ENCODE measurements at places on chromosomes 1 and 21.
A peak's percentile ranks its signal among the peaks of the same experiment; 100 is the strongest.

GRCh38 chr1:174352117-174352516 is 95.6 kb upstream of the GPR52 start:
- DNase-seq: no peak

DNA sequence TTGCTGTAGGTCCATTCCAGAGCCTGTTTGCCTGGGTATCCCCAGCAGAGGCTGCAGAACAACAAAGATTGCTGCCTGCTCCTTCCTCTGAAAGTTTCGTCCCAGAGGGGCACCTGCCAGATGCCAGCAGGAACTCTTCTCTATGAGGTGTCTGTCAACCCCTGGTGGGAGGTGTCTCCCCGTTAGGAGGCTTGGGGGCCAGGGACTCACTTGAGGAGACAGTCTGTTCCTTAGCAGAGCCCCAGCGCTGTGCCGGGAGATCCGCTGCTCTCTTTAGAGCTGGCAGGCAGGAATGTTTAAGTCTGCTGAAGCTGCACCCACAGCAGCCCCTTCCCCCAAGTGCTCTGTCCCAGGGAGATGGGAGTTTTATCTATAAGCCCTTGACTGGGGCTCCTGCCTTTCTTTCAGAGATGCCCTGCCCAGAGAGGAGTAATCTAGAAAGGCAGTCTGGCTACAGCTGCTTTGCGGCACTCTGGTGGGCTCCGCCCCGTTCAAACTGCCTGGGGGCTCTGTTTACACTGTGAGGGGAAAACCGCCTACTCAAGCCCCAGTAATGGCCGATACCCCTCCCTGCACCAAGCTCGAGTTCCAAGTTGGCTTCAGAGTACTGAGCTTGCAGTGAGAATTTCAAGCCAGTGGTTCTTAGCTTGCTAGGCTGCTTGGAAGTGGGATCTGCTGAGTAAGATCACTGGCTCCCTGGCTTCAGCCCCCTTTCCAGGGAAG is 8.7 kb upstream of the SLC25A24 start:
- peak; percentile 33 for DNase-seq

GRCh38 chr1:175503538-175503937 is 239.9 kb downstream of the TNR start:
- DNase-seq: no peak

GRCh38 chr1:232667778-232668165 is 37.8 kb upstream of the SIPA1L2 start:
- peak; percentile 57 for DNase-seq

- no peak for DNase-seq
These were observed 17.2 kb downstream of the JAK1 start for GRCh38 chr1:64948905-64949833.

- peak; percentile 38 for DNase-seq
These were observed 80.2 kb downstream of the NTMT2 start for GRCh38 chr1:170225781-170226530.

DNA sequence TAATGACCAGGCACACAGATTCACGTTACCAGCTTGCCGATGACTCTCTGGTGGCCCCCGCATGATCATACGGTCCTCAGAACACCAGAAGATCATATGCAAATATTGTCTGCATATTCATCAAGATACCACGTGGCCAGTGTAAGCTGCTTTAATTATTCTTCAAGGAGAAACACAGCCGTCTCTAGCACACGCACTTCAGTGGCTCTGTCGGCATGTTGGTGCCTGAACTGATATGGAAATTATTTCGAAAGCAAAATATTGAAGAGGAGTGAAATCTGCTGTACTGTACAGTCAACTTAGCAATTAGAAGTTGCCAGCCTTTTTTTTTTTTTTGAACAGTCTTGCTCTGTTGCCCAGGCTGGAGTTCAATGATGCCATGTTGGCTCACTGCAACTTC is 5.9 kb upstream of the KIF26B start:
- DNase-seq: no peak

- no peak for DNase-seq
These were observed 38.6 kb upstream of the POFUT2 start for GRCh38 chr21:45326169-45326851.

GRCh38 chr1:175338387-175339135 is 146.0 kb upstream of the KIAA0040 start:
- no peak for DNase-seq

DNA sequence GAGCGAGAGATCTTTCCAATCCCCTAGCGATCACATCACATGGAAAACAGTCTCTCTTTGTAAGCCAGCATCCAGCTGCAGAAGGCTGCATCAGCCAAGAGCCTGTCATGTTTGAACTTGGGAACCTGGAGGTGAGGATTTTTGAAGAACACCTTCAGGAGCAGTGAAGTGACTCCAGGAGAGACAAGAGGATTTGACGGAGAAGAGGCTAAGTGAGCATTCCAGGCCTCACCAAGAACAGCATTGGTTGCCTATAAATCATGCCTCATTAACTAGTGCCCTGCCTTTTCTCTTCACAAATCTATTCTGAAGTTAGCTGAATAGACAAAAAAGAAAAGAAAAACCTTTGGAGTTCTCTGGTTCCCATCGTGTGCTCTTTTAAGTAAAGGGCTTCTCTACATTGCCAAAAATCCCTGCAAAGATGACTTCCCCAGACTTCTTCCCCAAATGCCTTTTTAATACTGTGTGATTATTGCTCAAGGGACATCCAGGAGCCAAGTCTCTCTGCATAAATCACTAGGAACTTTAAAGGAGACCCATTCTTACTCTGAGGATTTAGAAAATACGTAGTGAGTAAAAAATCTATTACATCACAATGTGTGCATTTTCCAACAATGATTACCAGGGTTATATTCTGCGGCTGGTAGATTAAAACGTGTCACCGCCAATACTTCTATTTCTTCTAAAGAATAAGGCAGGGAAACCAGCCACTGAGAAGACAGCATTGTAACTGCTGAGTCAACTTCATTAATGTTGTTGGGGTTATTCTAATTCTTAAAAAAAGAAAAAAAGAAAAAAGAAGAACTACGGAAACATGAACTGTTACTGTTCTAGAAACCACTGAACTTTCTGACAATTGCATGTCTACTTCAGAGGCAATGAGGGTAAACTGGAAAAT is 95.2 kb downstream of the KIF14 start:
- DNase-seq: peak; percentile 53

- peak; percentile 91 for DNase-seq
These were observed 56.1 kb downstream of the HIVEP3 start for GRCh38 chr1:41862384-41863221.

GRCh38 chr1:239868058-239868832 is 223.4 kb upstream of the FMN2 start:
- no peak for DNase-seq

- DNase-seq: no peak
These were observed 4.1 kb downstream of the EIF2D start for GRCh38 chr1:206608108-206608698.

DNA sequence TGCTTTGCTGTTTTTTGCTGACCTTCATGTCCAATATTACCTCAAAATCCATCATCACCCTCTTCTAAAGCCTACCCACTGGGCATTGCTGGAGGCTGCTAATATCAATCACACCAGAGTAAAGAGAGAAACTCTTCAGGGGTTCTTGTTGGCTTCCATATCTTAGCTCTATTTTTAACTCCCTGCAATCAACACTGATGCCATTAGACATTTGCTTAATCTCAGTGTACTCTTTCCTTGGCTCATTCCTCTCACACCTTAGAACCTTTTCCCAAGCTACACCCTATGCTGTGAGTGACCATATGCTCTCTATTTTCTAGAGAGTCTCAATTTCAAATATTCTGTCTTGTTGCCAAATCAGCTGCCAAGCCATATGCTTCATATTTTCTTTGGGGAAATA is 40.6 kb upstream of the RABGAP1L start:
- no peak for DNase-seq

DNA sequence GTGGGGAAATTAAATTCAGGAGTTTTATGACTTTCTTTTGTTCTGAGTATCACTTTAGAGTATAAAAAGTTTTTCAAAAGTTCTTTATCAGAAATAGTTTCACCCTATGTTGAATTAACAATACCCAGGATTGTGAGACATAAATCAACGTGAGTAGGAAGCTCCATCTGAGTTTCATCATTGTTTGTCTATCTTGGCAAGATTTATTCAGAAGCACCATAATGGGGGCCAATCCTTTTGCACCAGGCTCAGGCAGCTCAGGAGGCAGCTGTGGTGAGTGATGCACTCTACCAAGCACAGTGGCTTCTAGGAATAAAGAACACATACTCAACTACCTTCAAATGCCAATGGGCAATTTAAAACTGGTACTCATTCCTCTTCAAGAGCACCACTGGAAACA is 12.0 kb downstream of the CREG1 start:
- no peak for DNase-seq

DNA sequence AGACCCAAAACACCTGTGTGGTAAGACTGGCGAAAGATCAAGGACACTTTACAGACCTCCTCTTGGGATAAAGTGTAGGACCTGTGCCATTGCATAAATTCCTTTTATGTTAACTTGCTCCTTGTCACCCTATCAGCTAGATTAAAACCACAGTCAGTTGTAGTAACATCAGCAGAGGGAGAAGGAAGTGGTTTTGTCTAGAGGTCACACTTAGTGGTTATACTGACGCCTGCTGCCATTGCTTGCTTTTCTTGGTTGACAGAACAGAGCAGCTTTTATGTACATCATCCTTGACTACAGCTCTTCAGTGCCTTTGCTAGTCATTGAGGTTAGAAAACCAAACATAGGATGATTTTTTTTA is 101.4 kb downstream of the PBX1 start:
- no peak for DNase-seq

- no peak for DNase-seq
These were observed 810 bp upstream of the HLX start for GRCh38 chr1:220878191-220879075.

DNA sequence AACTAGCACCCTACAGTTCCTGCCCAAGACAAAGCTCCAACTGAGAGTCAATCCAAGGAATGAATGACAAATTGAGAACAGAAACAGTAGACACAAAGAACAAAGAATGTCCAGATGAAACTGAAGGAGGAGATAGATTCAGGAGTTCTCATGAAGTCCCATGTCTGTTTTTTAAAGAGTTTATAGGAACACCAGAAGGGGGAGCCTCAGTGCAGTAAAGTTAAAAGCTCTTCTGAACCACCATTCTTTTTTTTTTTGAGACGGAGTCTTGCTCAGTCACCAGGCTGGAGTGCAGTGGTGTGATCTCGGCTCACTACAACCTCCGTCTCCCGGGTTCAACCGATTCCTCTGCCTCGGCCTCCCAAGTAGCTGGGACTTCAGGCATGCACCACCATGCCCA is 323.6 kb downstream of the MRPL39 start:
- DNase-seq: no peak

GRCh38 chr1:235093013-235093695 is 35.5 kb downstream of the TOMM20 start:
- DNase-seq: no peak

DNA sequence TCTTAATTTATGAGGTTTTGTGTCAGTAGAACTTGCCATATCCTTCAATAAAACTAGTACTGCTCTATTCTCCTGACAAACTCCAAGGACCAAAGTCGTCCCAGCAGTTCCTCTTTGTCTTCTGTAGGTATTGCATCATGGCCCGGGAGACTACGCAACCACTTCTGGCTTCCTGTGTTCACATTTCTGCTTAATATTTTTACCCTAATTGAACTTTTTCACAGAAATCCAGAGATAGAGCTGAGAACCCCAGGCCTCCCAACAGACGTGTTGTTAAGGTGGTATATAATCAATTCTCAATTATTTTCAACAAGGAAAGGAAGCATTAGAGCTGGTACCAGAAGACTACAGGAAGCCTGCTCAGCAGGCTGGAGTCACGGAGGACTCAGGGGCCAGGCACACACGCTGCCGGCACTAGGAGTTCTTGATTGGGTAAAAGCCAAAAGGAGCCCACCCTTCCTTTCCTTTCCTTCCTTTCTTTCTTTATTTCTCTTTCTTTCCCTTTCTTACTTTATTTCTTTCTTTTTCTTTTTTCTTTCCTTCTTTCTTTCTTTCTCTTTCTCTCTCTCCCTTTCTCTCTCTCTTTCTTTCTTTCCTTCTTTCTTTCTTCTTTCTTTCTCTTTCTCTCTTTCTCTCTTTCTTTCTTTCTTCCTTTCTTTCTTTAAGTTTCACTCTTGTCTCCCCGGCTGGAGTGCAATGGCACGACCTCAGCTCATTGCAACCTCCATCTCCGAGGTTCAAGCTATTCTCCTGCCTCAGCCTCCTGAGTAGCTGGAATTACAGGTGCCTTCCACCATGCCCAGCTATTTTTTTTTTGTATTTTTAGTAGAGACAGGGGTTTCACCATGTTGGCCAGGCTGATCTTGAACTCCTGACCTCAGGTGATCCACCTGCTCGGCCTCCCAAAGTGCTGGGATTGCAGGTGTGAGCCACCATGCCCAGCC is 173.7 kb downstream of the ZBTB18 start:
- peak; percentile 39 for DNase-seq

DNA sequence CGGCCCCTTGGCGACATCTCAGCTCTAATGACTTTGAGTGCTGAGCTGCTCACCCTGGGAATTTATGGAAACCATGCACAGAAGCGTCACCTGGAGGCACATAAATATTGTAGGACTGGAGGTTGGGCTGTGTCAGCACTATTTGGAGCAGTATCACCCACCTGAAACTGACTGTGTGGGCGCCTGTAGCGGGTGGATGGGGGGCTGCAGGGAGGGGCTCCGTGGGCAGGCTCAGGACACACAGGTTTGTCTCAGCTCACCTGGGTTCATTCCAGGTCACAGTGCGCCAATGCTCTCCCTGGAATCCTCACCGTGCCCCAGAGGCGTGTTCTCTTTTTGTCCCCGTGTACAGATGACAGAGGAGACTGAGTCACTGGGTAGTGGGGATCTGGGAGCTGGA is 74.8 kb upstream of the ACTL8 start:
- no peak for DNase-seq

DNA sequence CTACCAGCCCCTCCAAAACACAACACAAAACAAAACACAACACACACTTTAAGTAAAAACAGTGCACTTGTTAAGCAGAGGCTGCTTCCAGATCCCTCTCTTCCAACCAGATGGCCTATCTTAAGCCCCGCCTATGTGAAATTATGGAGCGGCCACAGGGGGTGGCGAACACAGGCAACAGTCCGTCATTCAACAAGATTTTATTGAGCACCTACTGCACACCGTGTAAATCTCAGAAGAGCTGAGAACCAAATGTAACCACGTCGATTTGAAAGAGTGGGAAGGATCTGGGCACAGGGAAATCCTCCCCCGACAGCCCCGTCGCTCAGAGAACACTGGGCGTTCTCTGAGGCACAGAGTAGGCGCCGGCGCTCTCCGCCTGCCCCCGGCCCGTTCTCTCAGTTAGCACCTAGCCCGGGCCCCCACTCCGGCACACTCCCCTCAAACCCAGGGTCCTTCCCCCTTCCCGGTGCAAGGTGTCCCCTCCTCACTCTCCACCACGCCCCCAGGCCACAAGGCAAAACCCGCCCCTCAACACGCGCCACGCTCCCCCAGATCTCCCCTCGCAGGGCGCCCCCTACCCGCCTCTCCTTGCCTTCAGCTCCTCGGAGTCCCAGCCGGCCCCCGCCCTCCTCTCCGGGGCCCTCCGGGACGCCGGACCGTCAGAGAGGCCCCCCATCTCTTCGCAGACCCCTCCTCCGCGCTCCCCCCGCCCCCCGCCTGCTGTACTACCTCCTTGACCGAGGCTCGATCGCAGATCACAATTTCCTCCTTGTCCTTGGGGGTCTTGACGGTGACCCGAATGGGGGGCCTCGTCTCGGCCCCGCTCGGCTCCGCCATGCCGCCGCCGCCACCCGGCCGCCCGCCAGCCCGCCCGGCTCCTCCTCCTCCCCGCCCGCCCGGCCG is 483 bp downstream of the UBQLN4 start:
- DNase-seq: peak; percentile 61
